ENCODE measurements at places on chromosomes 5 and 9.

- DNase-seq, result no peak
Measured at GRCh38 chr9:100731038-100731556, 153.2 kb downstream of the CAVIN4 start.

- DNase-seq, result no peak
Measured at GRCh38 chr9:73880101-73880500, 617.0 kb upstream of the RORB start.

DNA sequence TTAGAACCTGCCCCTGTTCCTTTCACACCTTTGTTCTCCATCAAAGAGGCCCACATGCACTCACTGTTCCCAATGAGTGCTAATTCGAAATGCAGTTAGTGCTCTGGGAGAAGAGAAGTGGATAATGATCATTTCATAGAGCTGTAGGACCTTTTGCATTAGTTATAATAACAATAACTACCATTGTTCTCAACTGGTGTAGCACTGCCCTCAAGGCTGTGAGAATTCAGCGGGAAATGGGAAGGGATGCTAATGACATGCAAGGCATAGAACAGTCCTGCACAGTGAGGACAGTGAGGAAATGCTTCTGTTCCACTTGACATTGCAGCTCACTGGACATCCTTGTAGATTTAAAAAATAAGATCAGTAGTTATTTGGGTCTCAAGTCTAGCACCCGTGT lies 187.4 kb downstream of the FBXL7 start:
- DNase-seq, result no peak

DNA sequence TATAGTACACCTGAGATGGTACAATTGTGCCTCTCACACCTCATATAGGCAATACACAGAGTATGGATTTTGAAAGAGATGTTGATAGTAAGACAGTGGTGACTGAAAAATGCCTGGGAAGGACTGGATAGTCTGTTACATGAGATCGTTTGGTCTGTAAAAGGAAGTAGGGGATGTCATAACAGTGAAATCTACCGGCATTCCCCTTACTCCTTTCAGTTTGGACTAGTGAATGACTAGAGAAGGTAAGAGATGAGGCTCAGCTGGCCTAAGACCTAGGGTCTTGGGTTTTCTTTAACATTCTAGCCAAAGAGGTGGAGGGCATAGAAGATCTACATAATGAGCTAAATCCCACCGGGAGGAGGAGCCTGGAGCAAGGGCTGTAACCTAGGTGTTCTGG lies 8.1 kb downstream of the TAL2 start:
- no peak for DNase-seq

GRCh38 chr5:112647428-112647827 lies 90.3 kb upstream of the APC start:
- DNase-seq, result no peak

DNA sequence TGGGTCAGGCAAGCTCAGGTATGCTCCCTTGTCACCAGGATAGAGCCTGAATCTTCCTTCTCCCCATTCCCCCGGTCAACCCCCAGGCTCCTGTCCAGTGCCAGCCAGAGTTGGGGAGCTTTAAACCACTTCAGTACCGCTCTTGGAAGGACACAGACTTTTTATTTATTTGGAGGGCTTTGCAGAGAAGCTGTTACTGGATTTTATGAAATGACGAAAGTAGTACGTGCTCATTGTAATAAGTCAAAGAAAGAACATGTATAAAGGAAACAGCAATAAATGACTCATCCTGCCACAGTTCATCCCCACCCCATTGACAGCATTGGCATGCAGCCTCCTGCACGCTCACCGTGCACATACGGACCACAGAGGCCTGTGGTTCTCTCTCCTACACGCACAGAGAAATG lies 230.3 kb downstream of the AUH start:
- DNase-seq, result no peak

DNA sequence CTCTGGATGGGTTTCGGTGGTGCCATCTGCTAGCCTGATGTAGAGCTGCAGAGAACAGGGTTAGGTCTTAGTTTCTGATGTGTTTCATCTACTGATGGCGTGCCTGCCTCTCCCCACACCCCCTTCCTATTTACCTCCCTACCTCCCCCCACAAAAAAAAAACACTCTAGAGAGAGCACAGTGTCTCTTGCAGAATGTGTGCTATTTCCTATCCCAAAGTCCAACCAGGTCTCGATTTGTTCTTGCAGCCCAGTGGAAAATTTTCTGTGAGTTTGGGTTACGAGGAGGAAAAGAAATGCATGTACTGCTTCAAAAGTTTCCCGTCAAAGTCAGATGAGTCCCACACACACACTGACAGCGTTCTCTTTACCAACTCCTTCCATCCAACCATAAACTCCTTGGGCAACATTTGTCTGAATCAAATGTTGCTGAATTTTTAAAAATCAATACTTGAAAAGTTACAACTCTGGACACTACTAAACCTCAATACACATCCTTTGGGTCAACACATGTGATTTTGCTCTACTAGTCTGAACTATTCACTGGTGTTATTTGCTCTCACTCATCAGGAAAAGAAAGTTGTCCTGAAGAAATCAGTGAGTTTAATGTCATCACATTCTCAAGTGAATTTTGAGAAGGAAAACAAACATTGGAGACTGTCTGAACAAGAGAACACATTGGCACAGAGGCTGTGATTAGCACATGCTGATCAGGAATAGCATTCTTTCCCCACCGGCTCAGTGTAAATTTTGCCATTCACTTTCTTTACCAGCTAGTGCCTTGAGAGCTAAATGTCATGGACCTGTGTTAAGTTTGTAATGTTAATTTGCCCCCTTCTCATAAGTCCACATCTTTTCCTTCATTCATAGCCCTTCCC lies 84.1 kb downstream of the MAMDC2 start:
- DNase-seq, result no peak

DNA sequence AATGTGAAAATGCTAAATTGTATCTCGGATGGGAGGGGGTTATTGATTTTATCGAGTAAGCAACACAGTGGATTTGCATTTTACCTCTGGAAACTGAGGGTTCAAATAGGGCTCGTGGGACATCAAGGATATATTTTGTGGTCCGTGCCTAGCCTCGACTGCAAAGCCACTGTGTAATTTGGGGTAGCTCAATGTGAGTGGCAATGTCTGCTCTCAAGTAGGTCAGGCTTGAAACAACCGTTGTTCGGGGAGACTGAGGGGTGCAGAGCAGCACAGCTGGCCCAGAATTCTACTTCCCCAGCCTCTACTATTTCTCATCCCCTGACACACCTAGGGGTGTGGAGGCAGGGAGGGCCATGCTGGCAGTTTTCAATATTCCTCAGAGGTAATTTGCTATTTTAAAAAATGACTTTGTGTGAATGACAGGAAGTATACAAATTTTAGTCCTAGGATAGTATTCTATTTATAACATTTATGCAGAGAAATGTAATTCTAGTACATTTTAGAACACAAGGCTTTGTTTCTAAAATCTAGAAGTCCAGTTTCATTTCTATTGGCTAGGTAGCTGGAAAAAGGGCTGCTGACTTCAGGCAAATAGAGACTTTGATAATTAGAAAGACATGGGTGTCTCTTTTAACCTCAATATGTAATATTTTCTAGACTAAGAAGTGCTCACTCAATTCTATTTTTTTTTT lies 1.4 kb upstream of the DAB2 start:
- DNase-seq, result no peak

- DNase-seq, result no peak
Measured at GRCh38 chr5:25688156-25688555, 1043.4 kb upstream of the CDH10 start.
